Amniotic epithelial cell (primary cell): ENCODE measurements at places on chromosomes 12 and 14.

DNA sequence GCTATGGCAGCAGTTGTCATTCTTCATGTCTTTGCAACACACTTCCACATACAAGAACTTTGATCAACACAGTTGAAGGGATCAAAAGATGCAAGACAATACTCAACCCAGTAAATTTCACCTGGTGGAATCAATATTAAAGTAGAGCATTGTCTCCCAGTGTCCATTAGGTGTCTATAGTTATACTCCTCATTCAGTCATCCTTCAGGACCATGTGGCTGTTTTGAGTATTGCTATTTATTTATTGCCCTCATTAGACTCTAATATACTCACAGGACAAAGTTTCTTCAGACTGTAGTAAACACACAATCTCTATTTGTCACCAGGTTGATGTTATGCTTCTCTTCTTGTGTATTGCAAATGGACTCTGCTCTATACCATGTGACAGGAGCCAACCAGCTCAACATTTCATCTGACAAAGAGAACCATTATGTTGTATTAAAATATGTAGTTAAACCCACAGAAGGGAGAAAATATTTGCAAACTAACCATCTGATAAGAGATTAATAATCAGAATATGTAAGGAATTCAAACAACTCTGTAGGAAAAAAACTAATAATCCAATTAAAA is 146.6 kb downstream of the TGFB3 start:
- peak; percentile 36 for DNase-seq

- DNase-seq, result no peak
Observed at GRCh38 chr12:1680804-1681492, 9.9 kb upstream of the ADIPOR2 start.

GRCh38 chr12:100026241-100026640 is 41.5 kb upstream of the ANKS1B start:
- no peak for DNase-seq

DNA sequence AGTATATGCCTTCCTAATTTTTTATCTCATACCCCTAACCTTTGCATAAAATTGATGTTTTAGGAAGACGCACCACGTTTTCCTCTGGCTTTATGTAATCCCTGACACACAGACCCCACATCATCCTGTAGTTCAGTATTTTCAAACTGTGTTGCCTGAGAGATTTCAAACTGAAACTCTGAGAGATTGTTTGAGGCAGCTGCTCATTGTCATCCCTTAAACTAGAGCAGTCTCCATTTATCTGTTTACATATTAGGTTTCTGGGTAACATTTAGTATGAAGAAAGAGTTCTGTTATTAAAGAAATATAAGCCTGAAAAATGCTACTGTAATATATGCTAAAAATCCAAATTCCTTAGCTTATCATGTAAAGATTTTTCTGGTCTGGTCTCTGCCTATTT is 24.3 kb downstream of the MNAT1 start:
- DNase-seq, result peak; percentile 6

DNA sequence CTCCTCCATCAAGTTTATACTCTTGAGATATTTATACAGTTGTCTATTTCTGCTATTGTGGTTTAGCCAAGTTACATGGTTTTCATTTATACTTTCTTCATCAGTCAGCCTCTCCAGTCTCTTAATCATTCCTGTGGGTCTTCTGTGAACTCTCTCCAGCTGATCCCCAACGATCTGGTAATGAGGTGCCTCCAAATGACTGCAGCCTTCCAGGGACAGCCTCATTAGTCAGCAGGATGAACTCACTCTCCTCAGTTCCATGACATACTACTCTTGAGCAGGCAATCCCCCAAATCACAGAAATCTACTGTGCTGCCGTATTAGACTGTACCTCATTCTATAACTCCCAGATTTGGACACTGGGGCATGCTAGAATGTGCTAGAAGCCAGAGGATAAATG is 15.3 kb downstream of the AREL1 start:
- DNase-seq, result peak; percentile 78

- peak; percentile 23 for DNase-seq
Observed at GRCh38 chr14:83706231-83706954, 1823.6 kb upstream of the FLRT2 start.

- DNase-seq, result no peak
Observed at GRCh38 chr14:30957813-30958370, 67.6 kb upstream of the AP4S1 start.

DNA sequence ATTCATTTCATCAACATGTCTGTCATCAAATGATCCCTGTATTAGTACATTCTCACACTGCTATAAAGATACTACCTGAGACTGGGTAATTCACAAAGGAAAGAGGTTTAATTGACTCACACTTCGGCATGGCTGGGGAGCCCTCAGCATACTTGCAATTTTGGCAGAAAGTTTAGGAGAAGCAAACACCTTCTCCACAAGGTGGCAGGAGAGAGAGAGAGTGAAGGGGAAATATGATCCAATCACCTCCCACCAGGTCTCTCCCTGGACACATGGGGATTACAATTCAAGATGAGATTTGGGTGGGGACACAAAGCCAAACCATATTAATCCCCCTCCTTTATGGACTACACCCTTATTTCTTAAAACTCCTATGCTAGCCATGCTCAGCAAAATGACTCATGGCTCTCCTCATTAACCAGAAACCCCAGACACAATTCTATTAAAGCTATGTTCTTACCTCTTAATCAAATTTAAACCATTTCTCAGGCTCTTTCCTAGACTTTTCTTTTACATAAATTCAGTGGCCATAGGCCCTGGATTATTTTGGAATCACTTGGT is 932.3 kb downstream of the FLRT2 start:
- peak; percentile 1 for DNase-seq

- no peak for DNase-seq
Observed at GRCh38 chr14:96626916-96627315, 124.7 kb downstream of the PAPOLA start.

GRCh38 chr12:98208816-98209215 is 306.6 kb upstream of the TMPO start:
- no peak for DNase-seq

GRCh38 chr14:96274543-96274942 is 18.5 kb downstream of the BDKRB1 start:
- DNase-seq, result peak; percentile 96

DNA sequence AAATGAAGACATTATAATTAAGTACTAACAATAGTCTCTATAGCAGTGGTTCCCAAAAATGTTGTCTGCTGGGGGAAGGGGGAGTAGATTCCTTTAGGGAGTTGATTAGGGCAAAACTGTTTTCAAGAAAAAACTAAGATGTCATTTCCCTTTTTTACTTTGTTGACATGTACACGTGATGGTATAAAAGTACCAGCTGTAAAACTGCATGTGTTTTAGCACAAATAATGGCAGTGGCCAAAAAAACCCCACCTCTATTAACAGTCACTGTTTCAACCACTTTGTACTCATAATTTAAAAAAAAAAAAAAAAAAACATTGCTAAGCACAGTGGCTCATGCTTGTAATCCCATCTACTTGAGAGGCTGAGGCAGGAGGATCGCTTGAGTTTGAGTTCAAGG is 61.7 kb downstream of the PPP1R12A start:
- DNase-seq, result no peak
